ENCODE measurements at places on chromosomes 2 and 18. TPM values are rescaled to one million over a fixed set of nuclear protein-coding genes. Genes with fewer than 3 reads are reported as not detected.
A peak's percentile ranks its signal among the peaks of the same experiment; 100 is the strongest.

GRCh38 chr18:47986620-47987387 lies 56.3 kb upstream of the SMAD2 start:
- no peak for DNase-seq

DNA sequence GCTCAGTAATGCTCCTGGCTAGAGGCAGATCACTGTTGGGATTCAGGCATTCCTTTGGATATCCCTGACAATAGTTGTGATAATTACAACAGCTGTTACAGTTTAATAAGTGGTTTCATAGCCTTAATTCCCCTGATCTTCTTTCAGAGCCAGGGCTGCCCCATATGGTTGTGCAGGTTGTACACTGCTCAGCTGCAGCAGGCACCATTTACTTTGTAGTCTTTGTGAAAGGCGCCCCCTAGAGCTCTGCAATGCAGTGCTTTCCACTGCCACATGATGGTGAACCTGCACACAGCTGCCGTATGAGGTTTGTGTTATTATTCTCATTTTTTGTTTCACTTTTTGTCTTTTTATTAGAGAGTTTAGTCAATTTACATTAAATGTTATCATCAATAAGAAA lies 239.1 kb downstream of the KCNS3 start:
- no peak for DNase-seq

GRCh38 chr18:67331857-67332256 lies 184.7 kb downstream of the DSEL start:
- no peak for DNase-seq

GRCh38 chr2:121489284-121489683 lies 41.4 kb upstream of the RNU4ATAC start:
- no peak for DNase-seq

- DNase-seq, result peak; percentile 46
Observed at GRCh38 chr2:98912221-98912851, 23.7 kb downstream of the CRACDL start.

- DNase-seq, result no peak
Observed at GRCh38 chr2:238069021-238069709, 8.4 kb downstream of the SCLY start.

- DNase-seq, result no peak
Observed at GRCh38 chr2:122639176-122639575, 883.7 kb downstream of the TSN start.

DNA sequence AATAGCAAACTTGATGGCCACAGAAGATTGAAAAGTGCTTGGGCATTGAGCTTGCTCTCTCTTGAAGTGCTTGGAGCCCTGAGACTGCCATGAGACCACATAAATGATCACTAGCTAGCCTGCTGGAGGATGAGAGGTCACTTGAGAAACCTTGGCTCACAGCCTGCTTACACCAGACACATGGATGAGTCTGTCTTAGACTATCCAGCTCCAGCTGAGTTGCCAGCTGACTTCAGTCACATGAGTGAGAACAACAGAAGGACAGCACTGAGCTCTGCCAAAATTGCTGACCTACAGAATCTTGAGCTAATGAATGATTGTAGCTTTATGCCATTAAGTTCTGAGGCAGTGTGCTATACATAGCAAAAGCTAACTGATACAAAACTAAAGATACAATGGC lies 18.1 kb downstream of the NABP1 start:
- peak; percentile 33 for DNase-seq

- no peak for DNase-seq
Observed at GRCh38 chr2:31109633-31110192, 28.5 kb downstream of the GALNT14 start.

DNA sequence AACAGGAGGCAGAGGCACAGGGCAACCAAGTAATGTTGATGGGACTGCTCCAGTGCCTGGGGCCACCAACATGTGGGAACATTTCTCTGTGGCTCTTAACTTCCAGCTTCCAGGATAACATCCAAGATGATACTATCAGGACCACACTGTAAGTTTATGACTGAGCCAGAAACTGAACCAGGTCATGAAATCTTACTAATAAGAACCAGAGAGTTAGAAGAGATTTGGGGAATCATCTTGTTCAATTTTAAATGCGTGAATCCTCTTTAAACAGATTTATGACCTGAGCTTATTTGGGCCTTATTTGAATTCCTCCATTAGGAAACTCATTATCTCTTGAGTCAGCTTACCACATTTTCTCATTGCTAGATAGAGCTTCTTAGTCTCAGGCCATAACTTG lies 45.0 kb downstream of the MAP2 start:
- DNase-seq, result no peak

DNA sequence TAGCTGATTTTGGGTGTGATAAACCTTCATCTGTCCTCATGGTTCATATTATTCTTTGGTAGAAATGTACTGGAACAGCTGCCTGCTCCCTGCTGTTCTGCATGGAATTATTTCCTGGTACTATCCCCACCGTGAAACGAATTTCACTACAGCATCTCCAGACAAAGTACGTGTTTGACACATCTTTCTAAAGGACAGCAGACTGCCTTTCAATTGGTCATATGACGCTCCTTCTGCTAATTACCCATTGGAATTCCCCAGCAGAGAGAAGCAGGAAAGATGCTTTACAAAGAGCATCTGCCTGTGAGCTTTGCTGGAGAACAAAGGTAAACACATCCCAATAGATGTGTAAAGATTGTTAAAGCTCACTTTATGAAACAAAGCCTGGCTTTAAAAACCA lies 4.4 kb upstream of the RFX8 start:
- no peak for DNase-seq

DNA sequence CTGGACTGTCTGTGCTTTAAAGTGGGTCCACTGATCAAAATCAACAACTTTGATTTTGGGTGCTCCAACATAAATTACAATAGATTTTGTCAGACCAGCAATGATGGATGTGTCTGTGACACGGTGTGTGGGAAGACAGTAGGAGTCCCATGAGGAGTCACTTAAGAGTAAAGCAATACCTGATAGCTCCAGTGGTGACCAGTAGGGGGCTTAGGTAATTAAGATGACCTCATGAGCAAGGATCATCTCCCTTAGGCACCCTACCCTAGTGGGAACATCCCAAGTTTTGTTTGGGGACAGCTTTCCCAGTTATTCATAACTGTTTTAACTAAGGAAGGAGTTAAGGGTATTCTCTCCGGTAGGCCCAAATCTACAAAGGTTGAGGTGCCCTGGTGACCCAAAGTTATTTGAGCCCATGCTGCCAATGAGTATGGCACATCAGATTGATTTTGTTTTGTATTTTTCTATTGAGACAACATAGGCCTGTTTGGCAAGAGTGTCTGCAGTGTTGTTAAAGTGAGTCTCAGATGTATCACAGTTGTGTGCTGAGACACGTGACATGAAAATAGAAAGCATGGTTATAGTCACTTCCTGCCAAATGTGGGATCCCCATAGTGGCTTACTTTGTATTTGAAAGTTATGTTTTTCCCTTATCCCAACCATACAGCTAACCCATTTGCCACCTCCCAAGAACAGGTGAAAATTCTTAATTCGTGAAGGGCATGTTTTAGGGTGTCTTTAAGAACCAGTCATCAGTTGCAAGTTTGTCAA lies 1337.6 kb upstream of the SLC39A10 start:
- DNase-seq, result no peak

- no peak for DNase-seq
Observed at GRCh38 chr2:229832510-229832898, 89.3 kb downstream of the TRIP12 start.

DNA sequence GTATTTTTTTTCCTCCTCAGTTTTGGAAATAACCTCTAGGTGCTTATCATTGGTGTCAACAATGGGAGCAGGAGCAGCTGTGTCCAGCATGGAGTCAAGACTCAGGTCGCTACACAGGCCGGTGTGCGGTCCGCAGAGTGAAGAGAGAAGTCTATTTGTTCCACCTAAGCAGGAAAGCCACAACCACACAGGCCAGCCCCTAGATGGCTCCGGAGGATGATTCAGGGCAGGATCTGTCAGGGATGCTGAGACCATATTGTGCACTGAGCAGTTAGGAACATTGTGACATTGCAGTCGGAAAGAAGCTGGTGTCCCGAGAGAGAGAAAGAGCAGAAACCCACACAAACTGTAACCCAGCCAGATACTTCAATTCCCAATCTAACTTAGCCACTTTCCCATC lies 136.9 kb downstream of the GAREM1 start:
- no peak for DNase-seq

DNA sequence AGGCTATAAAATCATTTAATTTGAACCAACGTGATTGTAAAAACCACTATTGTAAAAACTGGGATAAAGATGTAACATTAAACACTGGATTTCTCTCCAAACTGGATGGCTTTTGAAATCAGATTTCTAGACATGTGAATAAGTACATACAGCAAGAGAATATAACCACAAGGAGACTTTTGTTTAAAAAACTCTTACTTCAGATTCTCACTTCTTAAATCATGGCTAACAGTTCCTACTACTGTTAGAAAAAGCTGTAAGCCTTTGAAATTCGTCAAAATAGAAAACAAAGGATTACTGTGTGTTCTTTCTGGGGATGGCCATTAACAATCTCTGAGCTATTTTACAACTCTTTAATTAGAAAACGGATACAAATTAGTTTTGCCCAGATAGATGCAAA lies 39.4 kb upstream of the SH3BP4 start:
- no peak for DNase-seq

GRCh38 chr2:216215658-216216390 lies 106.7 kb downstream of the XRCC5 start:
- DNase-seq, result no peak

- no peak for DNase-seq
Observed at GRCh38 chr2:69453475-69454129, 16.4 kb upstream of the NFU1 start.

DNA sequence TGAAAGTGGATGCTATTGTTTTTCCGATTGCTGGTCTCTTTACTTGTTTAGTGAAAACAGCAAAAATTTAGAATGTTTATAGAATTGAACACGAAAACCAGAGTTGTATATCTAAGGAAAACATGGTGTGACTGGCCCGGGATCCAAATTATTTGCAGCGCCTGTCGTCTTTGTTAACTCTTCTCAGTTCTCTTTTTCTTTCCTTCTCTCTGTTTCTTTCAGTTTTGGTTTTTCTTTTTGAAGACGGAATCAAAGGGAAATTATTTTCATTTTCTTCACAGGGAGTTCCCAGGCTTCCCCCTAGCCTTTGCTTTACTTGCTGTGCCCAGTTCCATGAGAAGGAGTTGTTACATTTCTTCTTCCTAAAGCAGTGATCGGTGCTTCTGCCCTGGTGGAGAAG lies 76.0 kb downstream of the AGAP1 start:
- no peak for DNase-seq

DNA sequence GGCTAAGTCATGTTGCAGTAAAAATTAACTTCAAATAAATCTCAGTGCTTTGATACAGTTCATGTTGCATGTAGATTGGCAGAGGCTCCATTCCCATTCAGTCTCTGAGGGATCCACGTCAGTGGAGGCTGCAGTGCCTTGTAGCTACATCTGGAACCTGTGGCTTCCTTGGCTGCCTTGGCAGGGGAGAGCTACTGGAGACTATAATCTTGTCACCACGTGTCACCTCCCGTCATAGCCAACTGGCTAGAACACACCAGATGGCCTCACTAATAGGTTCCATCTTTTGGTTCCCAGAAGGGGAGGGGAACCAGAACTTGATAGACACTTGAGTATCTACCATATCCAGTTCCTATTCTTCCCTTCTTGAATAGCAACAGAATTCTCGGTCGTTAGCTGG lies 28.4 kb downstream of the E2F6 start:
- no peak for DNase-seq

The IGFBP2 gene
- total RNA-seq, result 50.7 TPM

The SCN9A gene
- 1.3 TPM for total RNA-seq

The RAX gene
- total RNA-seq, result not detected

The FSHR gene
- 0.20 TPM for total RNA-seq

The LYPD1 gene
- total RNA-seq, result not detected

The OTX1 gene
- not detected for total RNA-seq

The FAP gene
- total RNA-seq, result 1.3 TPM

The C2orf49 gene
- total RNA-seq, result 18.6 TPM

The CHRNG gene
- not detected for total RNA-seq

The SKA1 gene
- total RNA-seq, result 0.20 TPM

The NOL4 gene
- total RNA-seq, result 0.35 TPM

All from left ventricle myocardium superior (tissue), 1 donor.